Renal cortex interstitium (tissue), 15 donors: ENCODE measurements at places on chromosomes 3 and 15. TPM values are rescaled to one million over a fixed set of nuclear protein-coding genes. Genes with fewer than 3 reads are reported as not detected.
A peak's percentile ranks its signal among the peaks of the same experiment; 100 is the strongest.

DNA sequence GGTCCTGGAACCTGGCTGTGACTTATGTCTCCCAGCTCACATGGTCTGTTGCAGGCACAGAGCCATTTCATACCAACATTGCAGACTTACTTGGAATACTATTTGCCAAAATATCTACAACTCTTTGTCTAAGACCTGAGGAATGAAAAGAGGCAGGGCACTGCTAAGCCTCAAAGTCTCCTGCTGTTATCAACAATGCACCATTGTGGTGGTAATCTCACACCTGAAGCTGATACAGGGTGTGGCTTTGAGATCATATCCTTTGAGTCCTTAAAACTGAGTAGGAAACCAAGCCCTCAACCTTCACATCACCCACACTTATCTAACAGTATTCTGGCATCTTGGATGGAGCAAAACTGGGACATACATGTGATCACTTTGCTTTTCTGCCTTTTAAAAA lies 782.0 kb downstream of the EPHA3 start:
- no peak for DNase-seq

Gene TMEM212
- polyA plus RNA-seq, result 0.09 TPM

Gene UQCC5
- 28.2 TPM for polyA plus RNA-seq

- no peak for DNase-seq
These were observed 22.1 kb downstream of the MAPKAPK3 start for GRCh38 chr3:50639055-50639494.

Gene GATA2
- 22.5 TPM for polyA plus RNA-seq

Gene TMEM158
- polyA plus RNA-seq, result 4.9 TPM

DNA sequence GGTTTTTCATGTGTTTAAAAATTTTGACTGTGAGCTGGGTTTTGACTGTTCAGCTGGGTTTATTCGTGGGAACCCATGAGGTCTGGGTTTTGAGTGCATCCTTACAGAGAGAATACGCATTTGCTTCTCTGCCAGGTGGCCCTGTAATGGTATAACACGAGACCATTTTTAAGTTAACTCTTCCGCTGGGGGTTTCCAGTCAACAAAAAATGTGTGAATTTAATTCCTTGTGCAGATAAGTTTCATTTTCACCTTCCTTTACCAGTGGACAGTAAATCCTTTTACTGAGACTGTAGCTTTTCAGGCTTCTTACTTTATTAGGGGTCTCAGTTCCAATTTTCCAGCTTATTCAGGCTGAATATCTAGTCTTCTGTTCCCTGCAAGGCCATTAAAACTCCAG lies 149.6 kb downstream of the OPA1 start:
- no peak for DNase-seq

DNA sequence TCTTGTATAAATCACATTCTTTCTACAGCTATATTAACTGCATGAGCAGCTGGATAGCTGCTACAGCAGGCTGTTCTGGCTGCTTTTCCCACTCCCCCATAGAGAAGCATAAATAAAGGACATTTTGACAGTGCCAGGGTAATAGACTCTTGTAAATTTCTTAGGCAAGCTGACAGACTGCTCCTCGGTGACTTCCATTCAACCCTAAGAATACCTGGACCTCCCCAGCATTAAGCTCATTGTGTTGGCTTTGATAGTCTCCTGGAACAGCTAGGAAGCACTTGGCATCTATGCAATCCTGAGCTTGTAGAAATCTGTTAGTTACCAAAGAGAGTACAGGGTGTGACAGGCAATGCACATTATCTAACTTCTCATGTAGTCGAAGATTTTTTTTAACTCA lies 475.4 kb downstream of the AGBL1 start:
- DNase-seq, result peak; percentile 52

- DNase-seq, result no peak
These were observed 551.7 kb upstream of the CFAP20DC start for GRCh38 chr3:59601486-59601885.

DNA sequence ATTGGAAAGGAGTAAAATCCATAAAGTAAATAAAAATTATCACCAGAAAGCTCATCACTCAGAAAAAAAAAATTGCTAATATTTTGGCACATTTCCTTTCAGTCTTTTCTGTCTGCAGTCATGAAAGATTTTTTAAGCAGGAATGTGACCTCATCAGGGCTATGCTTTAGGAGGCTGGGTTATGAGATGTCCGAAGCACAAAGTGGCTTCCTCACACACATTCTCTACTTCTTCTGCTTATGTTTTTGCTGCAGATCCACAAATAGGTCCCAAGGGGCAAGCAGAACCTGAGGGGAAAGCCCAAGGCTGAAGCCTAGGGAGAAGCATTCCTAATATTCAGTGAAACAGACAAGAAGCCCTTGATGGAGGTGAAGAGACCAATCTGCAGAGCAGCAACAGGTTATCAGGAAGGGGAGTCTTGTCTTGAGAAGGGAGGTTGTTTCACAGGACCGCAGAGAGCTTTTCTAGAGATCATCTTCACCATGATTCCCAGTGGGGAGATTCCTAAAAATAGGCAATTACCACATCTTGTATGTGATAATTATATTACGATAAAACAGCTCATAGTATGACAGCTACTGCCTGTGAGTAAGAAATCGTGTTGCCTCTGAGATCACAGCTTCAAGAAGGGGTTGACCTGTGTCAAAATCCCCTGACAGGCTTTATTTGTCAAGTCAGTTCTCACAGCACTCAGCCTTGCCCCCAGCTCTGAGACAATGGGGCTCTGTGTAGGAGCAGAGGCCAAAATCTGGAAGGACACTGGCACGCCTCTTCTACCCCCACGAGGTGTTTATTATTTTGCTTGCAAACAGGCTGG lies 60.5 kb downstream of the IGF2BP2 start:
- DNase-seq, result no peak

Gene DGKG
- 0.26 TPM for polyA plus RNA-seq

- peak; percentile 60 for DNase-seq
These were observed 5.2 kb downstream of the TBC1D2B start for GRCh38 chr15:78072080-78072892.

Gene CEMIP
- polyA plus RNA-seq, result 5.3 TPM

DNA sequence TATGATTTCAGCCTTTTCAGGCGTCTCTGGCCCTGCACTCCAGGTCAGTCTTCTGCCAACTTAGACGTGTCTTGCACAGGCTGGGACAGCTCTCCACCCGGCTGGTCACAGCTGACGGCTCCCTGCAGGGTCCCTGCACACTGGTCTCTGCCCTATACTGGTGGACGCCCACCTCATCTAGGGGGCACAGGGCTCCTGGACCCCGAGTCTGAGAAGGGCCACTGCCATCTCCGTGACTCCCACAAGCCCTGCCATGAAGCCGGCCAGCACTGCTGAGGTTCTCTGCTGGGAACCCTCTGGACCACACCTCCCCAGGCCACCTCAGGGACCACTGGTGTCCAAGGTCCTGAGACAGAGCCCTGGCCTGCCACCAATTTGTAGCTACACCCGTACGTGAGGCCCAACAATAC lies 40.5 kb downstream of the CYFIP1 start:
- no peak for DNase-seq

Gene PATL2
- polyA plus RNA-seq, result 2.2 TPM

DNA sequence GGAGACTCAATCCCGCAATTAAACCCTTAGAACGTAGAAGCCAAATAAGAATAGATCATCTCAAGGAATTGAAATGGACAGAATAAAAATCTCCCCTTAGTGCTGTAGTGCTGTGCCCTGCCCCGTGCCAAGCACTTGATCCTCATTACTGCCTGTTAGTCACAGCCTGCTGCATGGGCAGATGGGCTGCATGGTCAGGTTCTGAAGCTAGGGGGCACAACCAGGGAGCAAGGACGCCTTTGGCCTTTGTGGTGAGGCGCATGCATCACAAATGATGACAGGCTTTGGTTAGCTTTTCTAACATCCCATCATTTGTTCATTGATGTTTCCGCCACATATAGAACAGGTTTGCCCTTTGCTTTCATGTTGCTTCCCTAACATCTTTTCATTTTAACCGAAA lies 336.3 kb upstream of the ADAMTS9 start:
- no peak for DNase-seq

Gene MKRN2OS
- polyA plus RNA-seq, result 1.1 TPM

- no peak for DNase-seq
These were observed 12.6 kb downstream of the PAQR5 start for GRCh38 chr15:69311319-69311721.

GRCh38 chr3:128170866-128171516 lies 17.7 kb downstream of the EEFSEC start:
- DNase-seq, result peak; percentile 71

Gene ADCY5
- 10.9 TPM for polyA plus RNA-seq

Gene NBEAL2
- polyA plus RNA-seq, result 67.5 TPM

Gene CADM2
- 0.67 TPM for polyA plus RNA-seq

- DNase-seq, result no peak
These were observed 59.0 kb downstream of the CLEC3B start for GRCh38 chr3:45084820-45085816.

DNA sequence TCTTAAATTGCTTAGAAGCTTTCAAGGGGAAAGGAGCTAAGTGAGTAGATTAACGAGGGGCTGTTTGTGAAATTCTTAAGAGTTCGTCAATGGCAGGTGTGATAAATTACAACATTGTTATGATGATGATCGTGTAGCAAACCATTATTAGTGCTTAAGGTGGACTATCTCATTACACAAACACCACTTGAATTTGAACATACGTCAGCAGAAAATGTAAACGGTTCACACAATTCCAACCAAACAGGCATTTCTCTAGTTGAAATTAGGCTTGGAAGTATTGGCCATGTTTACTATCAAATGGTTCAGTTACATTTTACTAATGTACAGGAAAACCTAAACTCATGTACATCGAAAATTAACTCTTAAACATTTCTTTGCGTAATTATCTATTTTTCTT lies 102.8 kb downstream of the PYDC2 start:
- no peak for DNase-seq

DNA sequence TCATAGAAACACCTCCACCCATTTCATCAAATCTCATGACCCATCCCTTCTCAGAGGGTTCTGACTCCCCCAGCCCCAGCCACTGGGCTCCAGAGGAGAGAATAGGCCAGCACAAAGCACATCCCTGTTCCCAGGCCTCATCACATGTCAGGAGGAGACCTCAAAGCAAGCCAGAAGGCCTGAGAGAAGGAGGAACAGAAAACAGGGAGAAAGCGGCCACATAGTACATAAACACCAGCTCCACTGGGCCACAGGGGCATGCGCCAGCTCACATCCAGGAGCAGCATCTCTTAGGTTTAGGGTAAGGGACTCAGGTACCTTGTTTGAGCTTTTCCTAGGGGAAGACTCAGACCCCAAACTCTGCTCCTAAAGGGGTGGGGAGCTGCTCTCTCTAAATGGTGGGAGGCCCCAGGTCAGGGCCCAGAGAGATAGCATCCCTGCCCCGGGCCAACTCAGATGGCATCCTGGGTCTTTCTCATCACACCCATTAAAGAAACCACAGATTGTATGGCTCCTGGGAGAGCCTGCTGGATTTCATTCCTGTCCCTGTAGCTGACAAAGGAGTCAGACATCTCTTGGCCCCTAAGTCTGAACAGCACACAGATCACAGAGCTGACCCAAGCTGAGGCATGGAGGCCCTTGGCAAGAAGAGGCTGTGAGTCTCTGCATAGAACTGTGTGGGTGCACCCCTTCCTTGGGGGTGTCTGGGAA lies 2.5 kb downstream of the SHF start:
- no peak for DNase-seq

- DNase-seq, result no peak
These were observed 61.3 kb downstream of the CRYBG3 start for GRCh38 chr3:97882975-97883598.

DNA sequence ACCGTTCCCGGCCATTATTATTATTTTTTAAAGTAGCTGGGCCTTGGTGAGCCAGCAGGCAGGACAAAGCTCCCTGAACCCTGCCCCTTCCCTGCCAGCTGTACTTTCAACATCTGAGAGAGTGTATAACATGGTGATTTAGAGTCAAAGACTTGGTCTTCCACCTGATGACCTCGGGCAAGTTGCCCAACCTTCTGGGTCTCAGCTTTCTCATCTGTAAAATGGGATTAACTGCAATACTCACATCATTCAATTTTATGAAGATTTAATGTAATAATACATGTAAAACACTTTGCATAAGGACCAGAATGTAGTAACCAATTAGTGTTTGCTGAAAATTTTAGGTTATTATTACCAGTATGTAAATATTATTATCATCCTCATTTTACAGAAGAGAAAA lies 11.9 kb upstream of the TRH start:
- no peak for DNase-seq

- DNase-seq, result no peak
These were observed 116.5 kb downstream of the LPP start for GRCh38 chr3:188270423-188270972.
